D341Med (cell line): ENCODE measurements at places on chromosomes 4 and X.
A peak's percentile ranks its signal among the peaks of the same experiment; 100 is the strongest.

- no peak for DNase-seq
Observed at GRCh38 chr4:183059797-183060196, 39.3 kb upstream of the WWC2 start.

DNA sequence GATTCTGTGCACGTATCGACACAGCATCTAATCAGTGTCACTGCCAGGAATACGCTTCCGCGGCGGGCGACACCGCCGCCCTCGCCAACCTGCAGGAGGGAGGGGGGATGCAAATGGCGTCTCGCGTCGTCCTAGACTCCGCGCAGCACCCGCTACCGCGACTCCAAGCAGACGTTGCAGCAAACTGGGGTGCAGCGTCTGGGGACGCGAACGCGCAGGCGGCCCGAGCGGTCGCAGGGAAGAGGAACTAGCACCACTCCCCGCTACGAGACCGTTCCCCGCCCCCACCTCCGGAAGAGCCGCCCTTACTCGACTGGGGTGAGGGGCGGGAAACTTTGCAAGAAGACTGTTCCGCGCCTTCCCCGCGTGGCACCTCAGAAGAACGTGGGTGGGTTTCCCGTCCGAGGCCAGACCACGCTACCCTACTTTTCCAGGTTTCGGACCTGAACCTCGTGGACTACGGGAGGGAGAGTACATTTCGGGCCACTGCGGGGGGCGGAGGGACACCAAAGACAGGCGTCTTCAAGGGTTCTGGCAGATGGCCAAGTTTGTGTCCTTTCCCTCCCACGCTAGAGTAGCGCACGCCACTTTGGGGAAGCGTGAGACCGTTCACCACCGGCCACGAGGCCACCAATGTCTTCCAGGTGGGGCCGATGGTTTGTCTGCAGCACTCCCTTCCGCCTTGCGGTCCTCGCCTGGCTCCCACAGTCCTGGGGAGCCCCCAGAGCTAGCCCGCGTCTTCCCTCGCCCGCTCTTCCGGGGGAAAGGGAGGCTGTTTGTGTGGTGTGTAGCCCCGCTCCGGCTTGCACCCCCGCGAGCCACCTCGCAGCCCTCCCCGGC is 78.0 kb upstream of the BCOR start:
- DNase-seq: no peak

- no peak for DNase-seq
Observed at GRCh38 chr4:173488656-173489055, 41.4 kb downstream of the HAND2 start.

GRCh38 chr4:25103418-25103817 is 56.8 kb downstream of the SEPSECS start:
- no peak for DNase-seq

DNA sequence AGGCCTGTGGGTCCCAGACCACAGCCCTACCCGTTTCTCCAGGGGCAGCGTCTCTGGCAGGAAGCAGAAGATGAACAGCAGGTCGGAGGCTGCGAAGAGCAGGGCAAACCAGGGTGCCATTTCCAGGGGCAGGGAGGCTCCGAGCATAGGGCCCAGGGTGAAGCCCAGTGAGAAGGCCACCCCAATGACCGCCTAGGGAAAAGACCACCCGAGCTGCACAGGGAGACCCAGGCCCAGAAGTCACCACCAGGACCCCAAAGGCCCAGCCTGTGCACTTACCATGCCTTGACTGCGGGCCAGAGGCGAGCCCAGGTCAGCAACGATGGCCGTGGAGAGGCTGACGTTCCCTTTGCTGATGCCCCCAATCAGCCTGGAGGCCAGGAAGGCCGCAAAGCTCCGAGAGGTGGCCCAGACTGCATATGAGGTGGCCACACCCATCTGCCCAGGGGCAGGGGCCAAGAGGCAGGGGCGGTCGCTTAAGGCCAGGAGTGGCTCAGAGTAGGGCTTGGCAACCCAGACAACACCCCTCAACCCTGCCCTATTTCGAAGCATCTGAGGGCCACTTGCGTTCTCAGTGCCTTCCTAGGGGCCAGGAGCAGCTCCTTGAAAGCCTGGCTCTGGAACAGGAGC is 30.8 kb downstream of the NOP14 start:
- no peak for DNase-seq

- DNase-seq: no peak
Observed at GRCh38 chrX:128805236-128805635, 718.1 kb downstream of the SMARCA1 start.

DNA sequence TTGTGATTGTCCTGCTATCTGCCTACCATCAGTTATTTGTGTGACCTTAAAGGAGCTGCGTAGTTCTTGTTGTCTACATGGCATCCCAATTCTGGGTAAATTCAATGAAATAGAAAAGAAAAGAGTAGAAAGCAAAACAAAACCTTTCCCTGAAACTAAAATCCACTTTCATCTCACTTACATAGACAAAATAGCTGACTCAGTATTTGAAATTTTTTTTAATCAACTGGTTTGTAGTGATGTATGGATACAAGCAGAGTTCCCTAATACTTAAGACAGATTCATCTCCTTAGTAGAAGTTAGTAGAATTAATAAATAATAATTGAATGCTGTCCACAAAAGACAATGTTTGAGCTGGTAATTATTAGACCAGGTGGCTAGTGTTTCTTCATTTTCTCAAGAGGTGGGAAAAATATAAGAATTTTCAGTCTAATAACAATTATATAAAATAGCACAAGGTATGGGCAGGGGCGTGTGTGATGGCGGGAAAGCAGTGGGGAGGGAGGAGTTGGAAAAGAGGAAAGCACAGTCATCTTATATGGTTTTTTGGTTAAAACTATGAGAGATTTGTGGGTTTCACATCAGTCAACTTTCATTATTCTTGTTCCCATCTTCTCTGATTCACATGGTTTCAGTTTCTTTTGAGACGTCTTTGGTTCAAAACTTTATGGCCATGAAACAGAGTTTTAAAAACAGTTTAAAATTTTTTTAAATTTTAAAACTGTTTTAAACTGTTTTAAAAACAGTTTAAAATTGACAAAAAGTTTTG is 275.2 kb downstream of the SPRY1 start:
- DNase-seq: no peak

DNA sequence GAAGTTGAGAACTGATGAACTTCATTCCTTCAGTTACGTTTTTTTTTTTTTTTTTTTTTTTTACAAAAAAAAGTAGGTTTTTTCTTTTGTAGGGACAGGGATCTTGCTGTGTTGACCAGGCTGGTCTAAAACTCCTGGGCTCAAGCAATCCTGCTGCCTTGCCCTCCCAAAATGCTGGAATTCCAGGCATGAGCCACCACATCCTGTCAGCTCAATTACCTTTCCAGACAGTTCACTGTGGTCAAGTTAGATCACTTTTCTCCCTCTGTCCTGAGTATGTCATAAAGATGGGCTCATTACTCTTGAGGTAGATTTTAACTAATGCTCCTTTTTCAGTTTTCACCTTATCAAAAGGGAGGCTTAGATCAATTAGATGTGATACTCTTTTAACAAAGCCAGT is 10.8 kb upstream of the NR3C2 start:
- no peak for DNase-seq

GRCh38 chr4:32010221-32010620 is 1290.1 kb downstream of the PCDH7 start:
- DNase-seq: no peak

DNA sequence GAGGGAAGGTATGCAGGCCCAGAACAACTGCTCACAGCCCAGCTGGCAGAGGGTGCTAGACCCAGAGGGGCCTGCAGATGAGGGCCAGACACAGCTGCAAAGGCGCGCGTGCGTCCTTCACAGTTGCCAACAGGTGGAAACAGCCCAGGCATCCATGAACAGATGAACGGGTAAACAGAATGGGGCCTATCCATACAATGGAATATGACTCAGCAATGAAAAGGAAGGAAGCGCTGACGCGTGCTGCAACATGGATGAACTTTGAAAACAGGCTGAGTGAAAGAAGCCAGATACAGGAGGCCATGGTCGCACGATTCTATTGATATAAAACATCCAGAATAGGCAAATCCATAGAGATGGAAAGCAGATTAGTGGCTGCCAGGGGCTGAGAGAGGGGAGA is 83.1 kb upstream of the DDX3X start:
- no peak for DNase-seq

GRCh38 chr4:140256335-140256734 is 102.4 kb upstream of the MAML3 start:
- DNase-seq: no peak

DNA sequence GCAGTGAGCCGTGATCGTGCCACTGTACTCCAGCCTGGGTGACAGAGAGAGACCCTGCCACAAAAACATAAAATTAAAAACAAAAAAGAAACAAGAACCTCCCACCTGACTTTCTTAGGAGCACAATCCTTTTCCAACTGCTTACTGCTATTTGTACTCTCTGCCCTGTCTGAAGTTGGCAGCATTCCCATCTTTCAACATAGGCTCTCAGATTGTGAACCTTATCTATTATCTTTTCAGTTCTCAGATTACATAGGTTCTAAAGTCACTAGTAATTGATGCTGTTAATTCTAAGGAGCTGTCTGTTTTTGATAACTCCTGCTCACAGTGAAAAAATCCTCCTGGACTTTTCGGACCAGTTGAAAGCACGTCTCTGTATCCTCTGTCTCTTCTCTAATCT is 812.2 kb upstream of the CT83 start:
- DNase-seq: no peak

DNA sequence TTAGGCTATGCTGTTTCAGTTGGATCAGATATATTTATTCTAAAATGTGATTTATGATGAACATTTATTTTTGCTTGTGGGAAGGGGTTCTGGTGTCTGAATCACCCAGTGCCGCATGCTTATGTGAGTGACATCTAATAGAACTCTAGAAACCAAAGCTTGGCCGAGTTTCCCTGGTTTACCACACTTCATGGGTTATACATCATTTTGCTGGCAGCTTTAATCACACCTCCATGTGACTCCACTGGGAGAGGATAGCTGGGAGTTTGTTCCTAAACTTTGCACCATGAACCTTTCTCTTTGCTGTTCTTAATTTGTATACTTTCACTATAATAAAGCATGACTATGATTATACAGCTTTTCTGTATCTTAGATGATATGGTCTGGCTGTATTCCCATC is 382.9 kb downstream of the INPP4B start:
- no peak for DNase-seq

DNA sequence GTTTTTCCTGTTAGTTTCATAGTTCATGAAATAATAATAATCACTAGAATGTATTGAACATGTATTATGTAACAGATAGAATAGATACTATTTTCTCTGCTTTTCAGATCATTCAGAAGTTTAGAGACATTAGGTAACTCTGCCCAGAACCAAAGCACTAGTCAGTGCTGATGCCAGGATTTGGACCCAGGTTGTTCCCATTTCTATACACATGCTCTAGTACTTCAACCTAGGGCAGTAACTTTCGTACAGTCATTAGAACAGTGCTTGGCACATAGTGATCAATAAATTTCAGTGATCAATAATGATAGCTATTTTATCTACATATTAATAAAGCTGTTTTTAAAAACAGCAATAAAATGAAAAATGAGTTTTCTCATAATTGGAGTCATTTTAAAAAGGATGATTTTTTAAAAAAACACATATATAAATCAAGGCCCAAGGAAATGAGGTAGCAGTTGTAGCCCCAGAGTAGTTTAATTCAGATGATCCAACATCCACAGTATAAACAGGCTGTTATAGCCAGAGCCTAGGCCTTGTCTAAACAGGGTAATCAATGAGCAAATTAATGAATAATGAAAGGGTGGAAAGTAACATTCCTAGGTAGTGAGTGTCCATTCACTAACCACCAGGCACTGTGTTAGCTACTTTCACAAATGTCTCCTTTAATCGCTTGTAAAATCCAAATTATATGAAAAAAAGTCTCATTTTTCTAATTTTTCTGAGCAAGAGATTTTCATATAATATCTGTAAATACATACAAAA is 25.6 kb downstream of the TXK start:
- no peak for DNase-seq

DNA sequence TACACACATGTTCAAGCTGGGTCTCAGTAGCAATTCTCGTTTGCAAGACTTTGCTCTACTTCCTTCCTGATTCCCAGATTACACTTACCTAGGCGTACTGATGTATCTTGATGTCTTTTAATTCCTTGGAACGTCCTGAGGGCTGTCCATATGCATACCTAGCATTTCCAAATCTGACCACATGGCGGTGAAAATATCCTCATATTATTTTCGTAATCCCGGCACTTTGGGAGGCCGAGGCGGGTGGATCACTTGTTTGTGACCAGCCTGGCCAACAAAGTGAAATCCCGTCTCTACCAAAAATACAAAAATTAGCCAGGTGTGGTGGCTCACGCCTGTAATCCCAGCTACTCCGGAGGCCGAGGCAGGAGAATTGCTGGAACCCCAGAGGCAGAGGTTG is 1786.3 kb upstream of the TENM3 start:
- DNase-seq: no peak

DNA sequence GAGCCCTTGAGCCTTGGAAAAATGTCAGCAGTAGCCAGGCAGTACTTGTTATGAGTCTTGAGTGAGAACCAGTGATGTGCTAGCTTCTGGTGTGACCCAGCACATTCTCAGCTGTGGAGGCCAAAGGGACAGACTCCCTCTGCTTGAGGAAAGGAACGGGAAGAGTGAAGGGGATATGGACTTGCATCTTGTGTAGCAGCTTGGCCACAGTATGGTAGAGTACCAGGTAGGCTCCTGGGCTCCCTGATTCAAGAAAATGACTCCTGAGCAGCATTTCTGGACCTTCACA is 1601.9 kb upstream of the ADGRL3 start:
- DNase-seq: no peak

DNA sequence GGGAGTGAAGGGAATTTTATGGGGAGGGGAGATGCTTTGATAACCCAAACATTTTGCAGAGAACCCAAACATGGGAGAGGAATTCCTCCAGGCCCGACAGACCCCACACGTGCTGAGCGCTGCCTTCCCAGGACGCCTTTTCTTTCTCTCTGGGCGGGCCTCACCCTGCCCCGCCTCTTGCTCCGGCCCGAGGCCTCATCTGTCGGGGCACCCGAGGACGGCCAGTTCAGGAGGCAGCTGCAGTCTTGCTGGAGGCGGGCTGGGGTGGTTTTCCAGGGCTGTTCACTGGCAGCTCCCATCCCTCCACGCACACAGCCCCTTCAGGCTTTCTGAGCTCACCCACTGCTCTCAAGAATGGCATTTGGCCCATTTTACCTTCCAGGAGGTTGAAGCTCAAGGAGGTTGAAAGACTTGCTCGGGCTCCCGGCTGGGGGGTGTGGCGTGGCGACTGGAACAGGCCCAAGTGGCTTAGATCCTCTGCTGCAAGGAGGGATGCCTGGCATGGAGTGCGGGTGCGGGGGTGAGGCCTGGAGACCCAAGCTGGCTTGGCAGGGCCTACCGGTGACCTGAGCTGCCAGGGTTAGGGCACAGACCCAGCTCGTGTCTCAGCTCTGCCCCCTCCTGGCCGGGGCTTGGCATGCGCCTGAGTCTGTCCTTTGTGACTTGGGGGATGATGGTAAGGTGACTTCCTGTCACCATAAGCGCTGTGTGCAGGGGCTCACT is 99.2 kb downstream of the PSAPL1 start:
- DNase-seq: peak; percentile 88
